Daoy (cell line): ENCODE measurements at places on chromosomes 1 and 21. TPM values are rescaled to one million over a fixed set of nuclear protein-coding genes. Genes with fewer than 3 reads are reported as not detected.

TMEM269 gene
- total RNA-seq: 0.03 TPM in 1 of 2 replicates, not detected in the other

- no peak for DNase-seq
Measured at GRCh38 chr1:113210248-113210647, 137.2 kb downstream of the LRIG2 start.

- no peak for DNase-seq
Measured at GRCh38 chr1:164723296-164723798, 164.4 kb downstream of the PBX1 start.

HSPA6 gene
- 0.29 and 0.48 TPM in 2 replicates for total RNA-seq

DNA sequence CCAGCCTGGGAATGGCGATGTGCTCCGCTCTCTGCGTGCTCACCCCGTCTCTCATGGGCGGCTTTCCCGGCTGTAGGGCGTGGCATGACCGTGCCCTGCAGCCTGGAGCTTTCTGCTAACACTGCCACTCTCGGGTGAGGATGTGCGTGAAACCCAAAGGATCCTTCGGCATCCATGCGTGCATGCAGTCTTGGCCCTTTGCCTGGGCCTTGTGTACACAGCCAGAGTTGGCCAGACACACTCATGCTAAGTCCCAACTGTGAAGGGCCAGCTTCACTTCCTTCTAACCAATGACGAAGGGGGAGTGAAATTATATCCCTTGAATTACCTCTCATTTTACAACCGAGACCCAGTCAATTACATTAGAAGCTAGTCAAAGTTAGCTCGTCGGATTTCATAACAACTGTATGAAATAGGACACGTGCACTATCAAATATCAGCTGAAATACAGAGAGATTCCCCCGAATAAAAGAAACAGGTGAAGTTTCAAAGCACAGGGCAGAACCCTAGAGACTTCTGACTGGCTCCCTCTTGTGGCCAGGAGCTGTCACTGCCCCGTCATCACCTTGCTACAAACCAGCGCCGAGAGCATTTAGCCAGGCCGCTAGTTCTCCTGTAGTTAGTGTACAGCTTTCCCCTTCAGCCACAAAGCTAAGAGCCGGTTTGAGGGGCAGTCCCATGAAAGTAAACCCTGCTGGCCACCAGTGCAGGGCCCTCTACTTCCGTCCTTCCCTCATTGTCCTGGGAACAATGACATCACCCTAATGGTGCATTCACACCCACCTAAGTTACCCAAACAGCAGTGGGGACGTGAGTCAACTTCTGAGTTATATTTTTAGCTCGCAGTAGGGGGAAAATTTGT lies 63.4 kb upstream of the COA6 start:
- DNase-seq: peak; percentile 70

DNA sequence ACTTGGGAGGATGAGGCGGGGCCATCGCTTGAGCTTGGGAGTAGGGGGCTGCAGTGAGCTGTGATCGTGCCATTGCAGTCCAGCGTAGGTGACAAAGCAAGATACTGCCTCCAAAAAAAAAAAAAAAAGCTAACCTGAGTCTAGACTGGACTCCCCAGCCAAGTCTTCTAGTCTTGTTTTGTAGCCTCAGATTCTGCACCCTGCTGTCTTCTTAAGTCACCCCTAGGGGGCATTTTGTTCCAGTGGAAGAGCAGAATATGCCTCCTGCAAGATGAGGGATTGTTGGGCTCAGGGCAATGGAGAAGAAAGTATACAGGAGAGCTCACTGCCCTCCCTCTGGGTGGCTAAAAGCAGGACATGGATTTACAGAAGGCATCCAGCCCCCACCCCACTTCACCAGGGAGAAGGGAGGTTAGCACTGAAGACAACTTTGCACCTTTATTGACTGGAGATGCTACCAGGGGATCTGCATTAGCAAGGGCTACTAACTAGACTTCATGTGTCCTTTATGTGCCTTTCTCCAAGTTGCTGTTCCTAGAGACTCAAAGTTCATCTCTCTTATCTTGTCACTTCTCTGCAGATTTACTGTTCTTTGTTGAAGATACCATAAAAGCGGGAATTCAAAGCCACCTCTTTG lies 15.3 kb upstream of the RNF187 start:
- peak; percentile 29 for DNase-seq

GRIK3 gene
- total RNA-seq: 0.17 TPM in 1 of 2 replicates, not detected in the other

DNA sequence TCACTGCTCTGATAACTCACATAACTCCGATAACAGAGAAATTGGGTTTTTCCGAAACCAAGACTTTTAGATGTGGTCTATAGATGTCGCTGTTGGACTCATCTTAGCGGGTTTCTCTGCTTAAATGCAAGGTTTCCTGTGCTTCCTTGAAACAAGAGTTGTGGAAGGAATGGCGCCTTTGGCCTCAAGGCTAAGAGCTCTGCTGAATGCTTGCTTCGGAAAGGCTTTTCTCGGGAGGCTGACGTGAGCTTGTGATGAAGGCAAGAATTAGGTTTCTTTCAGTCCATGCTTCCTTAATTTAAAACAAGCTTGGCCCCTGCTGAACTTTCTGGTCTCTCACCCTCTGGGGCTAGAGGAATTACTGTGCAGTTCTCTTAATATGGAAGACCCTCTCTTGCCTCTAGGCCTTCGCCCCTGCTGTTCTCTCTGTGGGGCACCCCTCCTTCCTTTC lies 113.5 kb downstream of the MAP3K21 start:
- DNase-seq: peak; percentile 62

DLGAP3 gene
- total RNA-seq: 0.34 and 0.89 TPM in 2 replicates

- DNase-seq: no peak
Measured at GRCh38 chr1:108884968-108885367, 8.2 kb downstream of the GPSM2 start.

GRCh38 chr1:80918380-80918779 lies 882.4 kb upstream of the ADGRL2 start:
- DNase-seq: no peak

TMEM240 gene
- total RNA-seq: 0.11 TPM in 1 of 2 replicates, not detected in the other

C1orf185 gene
- not detected in 2 replicates for total RNA-seq

GRCh38 chr1:93821423-93822144 lies 57.4 kb downstream of the DNTTIP2 start:
- no peak for DNase-seq

AIM2 gene
- 3.9 and 5.3 TPM in 2 replicates for total RNA-seq

PGBD5 gene
- 1.0 and 3.6 TPM in 2 replicates for total RNA-seq

- DNase-seq: peak; percentile 37
Measured at GRCh38 chr1:27634177-27634984, 604 bp downstream of the FGR start.

GRCh38 chr21:42226626-42227025 lies 7.7 kb downstream of the ABCG1 start:
- no peak for DNase-seq

DNA sequence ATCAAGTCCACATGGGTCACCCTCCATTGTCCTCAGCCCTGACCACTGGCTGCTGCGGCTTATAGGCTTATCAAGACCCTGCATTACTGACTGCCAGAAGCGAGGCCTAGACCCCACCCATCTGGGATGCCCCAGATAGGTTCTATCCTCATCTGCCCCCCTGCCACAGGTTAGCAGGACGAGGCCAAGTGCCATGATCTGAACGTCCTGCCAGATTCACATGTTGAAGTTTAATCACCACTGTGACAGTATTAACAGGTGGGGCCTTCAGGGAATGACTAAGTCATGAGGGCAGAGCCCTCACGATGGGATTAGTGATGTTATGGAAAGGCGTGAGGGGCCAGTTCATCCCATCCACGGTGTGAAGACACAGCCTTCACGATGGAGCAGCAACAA lies 6.2 kb upstream of the CPLANE2 start:
- DNase-seq: no peak

DNA sequence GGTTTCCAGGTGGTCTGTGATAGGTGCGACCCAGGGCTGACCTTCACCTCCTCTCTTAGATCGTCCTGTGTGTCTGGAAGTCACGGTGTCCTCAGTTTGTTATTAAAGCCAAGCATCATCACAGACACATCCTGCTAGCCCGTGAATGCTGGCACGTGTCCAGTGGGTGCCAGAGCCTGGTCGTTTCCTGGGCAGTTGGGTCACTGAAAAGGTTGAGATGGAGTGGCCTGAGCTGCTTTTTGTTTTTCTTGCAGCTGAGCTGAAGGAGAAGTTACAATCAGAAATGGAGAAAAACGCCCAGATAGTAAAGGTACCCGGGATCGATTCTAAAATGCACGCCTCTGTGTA lies 23.2 kb downstream of the PCNT start:
- no peak for DNase-seq
